ENCODE measurements at places on chromosomes 11 and 22.

DNA sequence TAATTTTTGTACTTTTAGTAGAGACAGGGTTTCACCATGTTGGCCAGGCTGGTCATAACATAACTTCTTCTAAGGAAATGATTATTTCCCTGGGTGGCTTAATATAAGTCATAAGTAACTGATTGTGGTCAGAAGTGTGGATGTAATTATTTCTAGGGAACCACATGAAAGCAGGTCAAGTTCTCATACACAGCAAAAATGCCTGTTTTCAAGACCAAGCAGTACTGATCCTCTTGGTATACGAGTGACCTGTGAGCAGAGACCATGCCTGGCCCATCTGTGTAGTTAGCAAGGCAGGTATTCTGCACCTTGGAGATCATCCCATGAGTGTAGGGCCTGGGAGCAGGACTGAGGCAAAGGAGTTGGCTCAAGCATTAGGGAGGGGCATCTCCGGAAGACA is 32.5 kb upstream of the NUCB2 start:
- DNase-seq, result no peak

- no peak for DNase-seq
Measured at GRCh38 chr11:96151501-96151900, 191.5 kb downstream of the MAML2 start.

- DNase-seq, result no peak
Measured at GRCh38 chr11:113378692-113379091, 8.9 kb upstream of the ANKK1 start.

- no peak for DNase-seq
Measured at GRCh38 chr11:34864424-34864823, 51.8 kb downstream of the APIP start.

DNA sequence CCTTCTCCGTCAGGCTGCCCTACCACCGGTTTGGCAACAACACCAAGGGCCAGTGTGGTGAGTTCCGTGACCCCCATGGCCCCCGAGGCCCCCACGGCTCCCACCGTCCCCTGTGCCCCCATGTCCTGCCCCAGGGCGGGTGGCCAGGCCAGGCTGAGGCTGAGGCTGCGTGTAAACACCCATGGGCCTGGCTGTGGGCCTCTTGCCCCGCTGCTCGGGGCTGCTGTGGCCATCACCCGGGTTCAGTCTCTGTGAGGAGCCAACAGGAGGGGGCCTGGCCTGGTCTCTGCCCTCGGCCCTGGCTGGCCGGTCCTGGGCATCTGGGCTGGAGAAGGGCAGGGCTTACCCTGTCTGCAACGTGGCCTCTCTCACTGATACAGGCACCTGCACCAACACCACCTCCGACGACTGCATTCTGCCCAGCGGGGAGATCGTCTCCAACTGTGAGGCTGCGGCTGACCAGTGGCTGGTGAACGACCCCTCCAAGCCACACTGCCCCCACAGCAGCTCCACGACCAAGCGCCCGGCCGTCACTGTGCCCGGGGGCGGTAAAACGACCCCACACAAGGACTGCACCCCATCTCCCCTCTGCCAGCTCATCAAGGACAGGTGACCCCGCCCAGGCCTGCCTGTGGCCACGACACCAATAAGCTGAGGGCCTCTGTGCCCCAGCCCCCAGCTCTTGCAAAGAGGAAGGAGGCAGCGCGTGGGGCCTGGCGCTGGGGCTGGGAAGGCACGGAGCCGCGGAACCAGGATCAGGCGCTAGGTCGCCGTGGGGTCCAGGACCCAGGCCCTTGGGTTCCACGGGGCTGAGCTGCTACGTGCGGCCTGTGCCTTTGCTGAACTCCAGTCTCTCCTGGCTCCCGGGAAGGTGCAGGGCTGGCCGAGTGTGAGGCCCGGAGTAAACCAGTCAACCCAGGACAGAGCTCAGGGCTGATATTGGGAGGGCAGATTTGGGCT is 29.0 kb downstream of the MUC2 start:
- no peak for DNase-seq

GRCh38 chr11:65586676-65587075 is 8.9 kb downstream of the KCNK7 start:
- DNase-seq, result no peak

- DNase-seq, result no peak
Measured at GRCh38 chr11:34566208-34566551, 52.6 kb upstream of the ELF5 start.

GRCh38 chr11:81579339-81579738 is 1154.3 kb downstream of the FAM181B start:
- DNase-seq, result no peak

GRCh38 chr11:91927448-91927847 is 297.2 kb upstream of the FAT3 start:
- DNase-seq, result no peak

DNA sequence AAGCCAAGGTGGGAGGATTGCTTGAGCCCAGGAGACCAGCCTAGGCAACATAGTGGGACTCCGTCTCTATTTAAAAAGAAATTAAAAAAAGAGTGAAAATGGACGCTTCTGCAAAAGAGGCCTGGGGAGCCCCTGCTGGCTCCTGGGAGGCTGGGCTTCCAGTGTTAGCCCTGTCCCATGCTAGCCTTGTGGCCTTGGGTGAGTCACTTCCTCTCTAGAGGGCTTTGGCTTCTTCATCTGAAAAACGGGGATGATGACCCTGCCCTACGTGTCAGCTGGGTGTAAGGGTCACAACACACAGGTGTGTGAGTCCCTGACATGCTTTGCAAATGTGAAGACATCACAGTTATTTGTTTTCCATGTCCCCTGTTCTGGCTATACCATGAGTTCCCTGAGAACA is 32.8 kb downstream of the FAM227A start:
- DNase-seq, result no peak

DNA sequence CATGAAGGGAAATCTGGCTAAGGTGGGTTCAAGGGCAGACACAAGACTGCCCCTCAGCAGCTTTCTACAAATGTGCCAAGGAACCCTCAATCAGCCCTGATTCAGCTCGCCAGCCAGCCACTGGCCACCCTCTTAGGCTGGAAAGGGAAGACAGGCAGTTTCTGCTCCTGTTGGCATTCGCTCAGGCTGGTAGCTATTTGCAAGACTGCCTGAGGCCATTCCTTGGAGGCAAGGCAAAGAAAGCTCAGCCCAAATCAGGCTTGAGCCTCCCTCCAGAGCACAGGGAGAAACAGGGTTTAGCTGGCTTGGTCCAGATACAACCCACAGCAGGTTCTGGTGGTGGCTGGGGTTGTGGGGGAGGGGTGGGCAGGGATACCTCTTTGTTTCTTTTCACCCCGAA is 19.2 kb downstream of the TP53I11 start:
- DNase-seq, result no peak

GRCh38 chr11:20363500-20364340 is at the start of gene HTATIP2:
HTATIP2 (plus strand) TSS chr11:20363714; CDS start chr11:20364238, 524 bp downstream.
- DNase-seq, result no peak

DNA sequence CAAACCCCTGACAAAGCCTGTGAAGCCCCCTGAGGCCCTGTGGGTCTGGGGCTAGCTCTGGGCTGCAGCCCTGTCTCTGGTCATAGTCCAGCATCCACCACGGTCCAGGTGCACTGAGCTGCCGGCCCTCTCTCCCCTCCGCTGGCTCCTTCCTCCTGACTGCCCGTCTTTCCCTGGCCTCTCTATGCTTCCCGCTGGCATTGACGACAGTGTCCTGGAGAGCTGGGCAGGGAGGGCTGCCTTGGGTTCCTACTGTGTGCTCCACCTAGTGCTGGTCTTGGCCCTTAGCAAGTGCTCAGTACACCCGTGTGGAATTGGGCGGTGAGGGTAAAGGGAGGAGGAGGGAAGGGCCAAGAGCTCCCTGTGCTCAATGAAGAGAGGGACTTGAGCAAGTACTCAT is 868 bp upstream of the MYEOV start:
- DNase-seq, result no peak
